Activated CD8-positive, alpha-beta memory T cell treated with anti-CD3 and anti-CD28 coated beads for 4 hours (primary cell): ENCODE measurements at places on chromosomes 5 and 9.

DNA sequence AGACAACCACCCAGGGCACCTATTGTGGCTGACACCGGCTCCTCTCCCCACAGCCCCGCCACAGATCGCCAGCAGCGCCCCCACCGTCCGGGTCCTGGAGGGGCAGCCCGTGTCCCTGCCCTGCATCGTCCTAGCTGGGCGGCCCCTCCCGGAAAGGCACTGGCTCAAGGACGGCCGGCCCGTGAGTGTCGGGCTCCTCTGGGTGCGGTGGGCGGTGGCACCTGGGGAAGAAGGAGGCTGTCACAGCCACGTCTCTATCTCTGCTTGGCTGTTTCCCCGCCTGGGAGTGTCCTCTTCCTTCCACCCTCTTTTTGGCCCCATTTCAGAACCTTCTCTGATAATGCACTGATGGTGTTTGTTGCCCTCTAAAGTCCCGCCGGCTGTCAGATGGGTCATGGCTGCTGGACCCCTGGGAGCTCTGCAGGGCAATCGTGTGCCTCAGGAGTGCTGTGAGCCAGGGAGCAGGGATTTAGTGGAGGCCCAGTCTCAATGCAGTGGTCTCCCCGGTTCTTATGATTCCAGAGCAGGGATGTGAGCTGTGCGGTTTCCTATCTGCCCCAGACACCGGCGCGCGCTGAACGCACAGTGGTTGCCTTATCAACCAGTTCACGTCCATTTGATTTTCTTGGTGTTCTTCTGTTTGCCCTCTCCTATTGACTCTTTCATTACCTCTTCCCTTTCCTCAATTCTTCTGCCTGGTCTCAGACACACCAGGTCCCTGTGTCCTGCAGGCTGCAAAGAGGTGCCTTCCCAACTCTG lies 55.3 kb downstream of the HMCN2 start:
- DNase-seq = no peak

- no peak for DNase-seq
Observed at GRCh38 chr5:1709171-1709803, 90.3 kb downstream of the MRPL36 start.

DNA sequence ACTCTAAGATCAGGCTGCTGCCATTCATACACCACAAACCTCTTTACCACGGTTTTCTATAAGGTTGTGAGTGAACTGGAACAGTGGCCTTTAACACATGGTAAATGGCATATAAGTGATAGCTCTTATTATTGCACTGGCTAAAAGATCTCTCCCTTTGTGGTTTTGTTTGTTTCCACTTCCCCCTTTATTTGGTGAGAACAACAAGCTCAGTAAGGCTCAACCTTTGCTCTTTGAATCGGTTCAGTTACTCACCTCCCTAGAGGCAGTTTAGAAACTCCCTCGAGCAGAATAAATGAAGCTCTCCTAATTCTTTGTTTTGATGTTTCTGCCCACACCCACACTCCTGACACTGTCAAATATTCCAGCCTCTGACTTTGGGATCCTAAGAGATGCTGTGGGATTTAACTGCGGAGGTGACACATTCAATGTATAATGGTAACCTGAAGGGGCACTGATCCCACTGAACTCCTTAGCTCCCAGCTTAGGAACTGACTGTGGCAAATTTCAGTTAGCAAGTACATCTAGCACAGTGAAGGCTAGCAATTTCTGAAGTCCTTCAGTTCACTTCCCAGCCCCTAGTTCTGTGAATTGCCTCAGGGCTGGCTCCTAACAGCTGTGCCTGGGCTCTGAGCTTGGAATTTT lies 22.5 kb upstream of the RAD23B start:
- DNase-seq = no peak

GRCh38 chr9:85262333-85262732 lies 479.4 kb downstream of the AGTPBP1 start:
- DNase-seq = no peak

DNA sequence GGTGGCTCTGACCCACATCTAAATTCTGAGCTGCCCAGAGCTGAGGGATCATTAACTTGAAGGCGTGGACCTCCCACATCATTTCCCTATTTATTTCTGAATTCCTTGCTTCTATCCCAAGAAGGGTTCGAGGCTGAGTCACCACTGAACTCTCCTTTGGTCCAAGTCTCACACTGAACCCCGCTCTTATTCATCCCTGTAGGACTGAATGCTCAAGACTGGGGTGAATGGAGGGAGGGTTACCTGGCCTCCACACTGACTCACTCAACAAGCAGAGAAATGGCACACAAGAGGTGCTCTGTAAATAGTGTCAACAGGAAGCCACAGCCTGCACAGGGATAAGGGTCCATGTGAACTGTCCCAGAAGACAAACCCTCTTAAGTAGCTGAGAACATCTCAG lies 79.1 kb upstream of the FSTL4 start:
- DNase-seq = no peak

GRCh38 chr9:117927354-117927753 lies 223.2 kb downstream of the TLR4 start:
- no peak for DNase-seq

DNA sequence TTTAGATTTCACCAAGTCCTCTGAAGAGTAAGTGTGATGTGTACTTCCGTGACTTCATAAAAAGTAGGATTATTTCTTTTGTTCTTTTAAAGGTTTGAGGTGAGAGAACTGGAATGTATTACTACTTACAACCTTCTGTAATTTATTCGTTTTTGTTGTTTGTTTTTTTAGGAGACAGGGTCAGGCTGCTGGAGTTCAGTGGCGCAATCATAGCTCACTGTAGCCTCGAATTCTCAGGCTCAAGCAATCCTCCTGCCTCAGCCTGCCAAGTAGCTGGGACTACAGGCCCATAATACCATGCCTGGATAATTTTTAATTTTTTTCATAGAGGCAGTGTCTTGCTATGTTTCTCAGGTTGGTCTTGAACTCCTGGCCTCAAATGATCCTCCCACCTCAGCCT lies 68.3 kb upstream of the RETREG1 start:
- DNase-seq = no peak
